ENCODE measurements at places on chromosomes 11 and 22. TPM values are rescaled to one million over a fixed set of nuclear protein-coding genes. Genes with fewer than 3 reads are reported as not detected.

GRCh38 chr22:48650323-48651035 lies 1177.2 kb downstream of the BRD1 start:
- DNase-seq = no peak

DNA sequence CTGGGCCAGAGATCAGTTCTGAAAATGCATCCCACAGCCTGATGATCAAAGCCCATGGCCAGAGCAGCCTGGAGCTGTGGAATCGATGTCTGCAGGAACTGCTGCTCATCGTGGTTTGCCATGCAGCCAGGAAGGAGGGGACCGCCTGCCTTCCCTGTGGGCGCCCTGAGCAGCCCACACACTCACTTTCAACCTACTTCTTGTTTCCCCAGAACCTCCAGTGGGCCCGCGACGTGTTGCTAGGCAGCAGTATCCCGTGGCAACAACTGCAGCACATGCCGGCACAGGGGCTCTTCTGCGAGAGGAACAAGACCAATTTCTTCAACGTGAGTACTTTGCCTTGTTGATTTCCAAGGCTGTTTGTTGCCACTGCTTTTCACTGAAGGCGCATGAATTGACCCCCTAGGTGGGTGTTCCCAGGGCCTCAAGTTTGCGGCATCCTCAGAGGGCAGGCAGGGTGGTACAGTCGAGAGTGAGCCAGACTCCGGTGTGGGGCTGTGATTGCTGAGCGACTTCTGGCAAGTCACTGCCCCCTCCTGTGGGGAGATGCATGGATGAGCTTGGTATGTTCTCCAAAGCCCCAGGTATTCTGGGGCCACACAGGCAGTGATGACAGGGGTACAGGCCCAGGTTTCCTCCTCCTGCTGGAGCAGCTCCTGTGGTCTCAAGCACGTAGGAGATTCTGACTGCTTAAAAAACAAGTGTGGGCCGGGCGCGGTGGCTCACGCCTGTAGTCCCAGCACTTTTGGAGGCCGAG lies 47.0 kb upstream of the SUSD2 start:
- peak; percentile 73 for DNase-seq

DNA sequence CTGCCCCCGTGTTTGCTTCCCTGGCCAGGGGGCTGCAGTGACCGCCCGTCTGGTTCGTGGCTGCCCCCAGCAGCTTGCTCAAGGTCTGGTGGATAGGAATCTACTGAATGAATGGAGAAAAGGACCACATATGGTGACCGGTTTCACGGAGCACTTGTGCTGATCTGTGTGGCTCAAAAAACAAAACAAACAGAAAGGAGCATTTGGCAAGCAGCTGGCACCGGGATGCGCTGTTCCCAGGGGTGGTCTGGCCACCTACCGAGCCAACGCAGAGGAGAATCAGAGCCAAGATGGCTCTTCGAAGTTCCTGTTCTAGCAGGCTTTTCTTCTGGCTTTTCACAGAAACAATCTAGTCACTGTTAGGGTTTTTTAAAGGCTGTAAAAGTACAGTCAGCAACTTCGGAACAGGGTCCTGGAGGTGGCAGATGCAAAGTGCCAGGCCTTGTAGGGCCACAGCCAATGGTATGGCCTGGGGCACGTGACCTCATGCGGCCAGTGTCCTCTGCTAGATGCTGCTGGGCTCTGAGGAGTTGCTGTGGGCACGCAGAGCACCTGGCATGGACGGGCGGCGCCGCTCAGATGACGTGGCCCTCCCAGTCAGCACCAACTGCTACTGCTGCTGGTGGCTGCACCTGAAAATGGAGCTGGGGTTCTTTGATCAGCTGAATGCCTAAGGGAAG lies 27.3 kb upstream of the PACSIN2 start:
- DNase-seq = no peak

- DNase-seq = no peak
Observed at GRCh38 chr11:70618431-70619101, 220.2 kb downstream of the CTTN start.

DNA sequence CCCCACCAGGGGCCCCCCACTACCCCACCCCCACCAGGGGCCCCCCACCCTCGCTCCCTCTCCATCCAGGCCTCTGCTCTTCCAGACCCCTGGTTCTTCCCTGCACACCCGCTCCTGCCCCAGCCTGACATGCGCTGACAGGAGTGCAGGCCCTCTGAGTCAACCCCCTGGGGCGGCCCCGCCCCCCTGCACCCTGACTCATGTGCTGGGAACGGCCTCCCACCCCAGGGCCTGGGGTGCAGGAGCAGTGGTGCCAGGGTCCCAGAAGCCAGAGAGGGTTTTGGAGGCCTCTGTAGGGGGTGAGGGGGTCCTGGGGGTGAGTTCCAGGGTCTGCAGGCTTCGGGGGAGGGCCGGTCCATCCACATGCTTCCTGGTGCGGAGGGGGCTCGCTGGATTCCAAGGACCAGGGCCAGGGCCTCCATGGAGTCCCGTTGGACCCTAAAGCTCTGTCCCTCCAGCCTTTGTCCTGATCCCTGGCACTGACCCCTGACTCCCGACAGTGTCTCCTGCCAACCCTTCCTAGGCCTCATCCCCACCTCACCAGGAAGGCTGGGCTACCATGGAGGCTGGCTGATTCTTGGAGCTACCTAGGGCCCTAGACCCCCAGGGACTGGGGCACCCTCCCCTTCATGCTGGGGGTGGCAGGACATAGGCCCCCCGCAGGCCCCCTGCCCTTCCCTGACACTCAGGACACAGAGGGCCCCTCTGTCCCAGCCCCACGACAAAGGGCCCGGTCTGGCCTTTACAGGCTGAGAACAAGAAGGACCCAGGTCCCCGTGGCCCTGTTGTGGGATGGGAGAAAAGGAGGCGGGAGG lies 583 bp upstream of the PKP3 start:
- no peak for DNase-seq

DNA sequence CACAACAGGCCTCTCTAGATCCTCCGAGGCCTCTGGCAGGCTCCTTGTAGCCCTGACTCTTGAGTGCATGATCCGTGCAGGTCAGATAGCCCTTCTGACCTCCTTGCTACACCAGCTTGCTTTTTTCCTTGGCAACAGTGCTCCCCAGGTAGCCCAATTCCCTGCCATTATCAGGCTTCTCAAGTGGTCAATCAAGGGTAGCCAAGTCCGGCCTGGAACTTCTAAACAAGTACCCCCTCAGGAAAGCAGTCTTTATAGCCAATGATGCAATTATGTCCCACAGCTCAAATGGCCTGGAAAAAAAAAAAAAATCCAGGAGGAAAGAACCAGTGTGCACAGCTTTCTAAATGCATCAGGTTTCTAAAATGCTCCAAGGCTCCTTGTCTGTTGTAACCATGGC lies 59.8 kb downstream of the TENM4 start:
- DNase-seq = no peak

DNA sequence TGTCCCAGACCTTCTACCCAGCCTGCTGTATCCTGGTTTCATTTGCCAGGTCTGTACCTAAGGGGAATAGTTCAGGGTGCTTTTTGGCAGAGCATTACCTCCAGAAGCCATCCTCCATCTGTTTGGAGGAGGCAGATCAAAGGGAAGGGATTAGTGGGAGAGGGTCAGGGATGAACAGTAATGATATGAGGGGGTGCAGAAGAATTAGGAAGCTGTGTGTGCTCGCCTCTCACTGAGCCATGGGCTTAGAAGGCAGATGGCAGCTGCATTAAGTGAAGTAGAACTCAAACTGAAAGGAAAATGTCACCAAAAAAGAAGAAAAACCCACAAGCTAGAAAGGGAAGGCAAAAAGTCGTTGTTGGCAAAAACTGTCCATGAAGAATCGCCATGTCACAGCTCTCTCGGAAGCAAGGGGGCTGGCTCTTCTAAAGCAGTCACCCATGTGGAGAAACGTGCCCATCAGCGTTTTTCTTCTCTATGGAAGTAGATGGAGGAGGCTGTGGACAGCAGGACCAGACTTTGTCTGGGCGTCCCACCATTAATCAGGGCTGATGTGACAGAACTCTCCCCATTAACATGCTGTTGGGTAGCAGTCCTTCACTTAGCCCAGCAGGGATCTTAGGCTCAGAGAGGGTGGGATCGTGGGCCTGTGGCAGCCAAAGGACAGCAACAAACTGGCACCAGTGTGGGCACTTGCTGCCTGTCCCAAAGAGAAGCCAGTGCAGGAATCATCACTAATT lies 46.8 kb downstream of the CEP164 start:
- no peak for DNase-seq

GRCh38 chr11:6323291-6323905 lies 3.1 kb upstream of the CAVIN3 start:
- no peak for DNase-seq

DNA sequence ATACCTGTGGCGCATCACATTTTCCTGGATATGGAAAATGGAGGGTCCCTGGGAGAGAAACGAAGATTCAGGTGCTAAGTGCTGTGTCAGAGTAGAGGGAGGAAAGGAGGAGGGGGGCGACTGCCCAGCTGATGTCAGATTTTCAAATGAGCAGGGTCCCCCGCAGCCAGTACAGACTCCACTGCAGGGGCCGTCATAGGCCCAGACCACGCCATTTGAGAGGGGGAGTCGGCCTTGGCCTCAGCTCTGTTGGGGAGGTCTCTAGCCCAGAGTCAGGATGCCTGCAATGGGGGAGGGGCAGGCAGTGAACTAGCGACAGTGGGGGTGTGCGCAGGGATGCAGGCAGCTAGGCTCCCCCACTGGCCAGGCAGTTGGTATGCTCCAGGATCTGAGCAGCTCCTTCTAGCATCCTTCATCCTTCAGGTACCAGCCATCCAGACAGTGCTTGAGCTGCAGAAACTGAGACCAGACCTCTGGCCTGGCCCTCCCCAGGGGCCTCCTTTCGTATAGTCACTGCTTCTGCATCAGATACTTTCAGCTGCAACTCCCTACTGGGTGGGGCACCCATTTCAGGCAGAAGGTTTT lies at the start of the genes BSCL2 and GNG3:
TSS of gene BSCL2 (minus strand) at position 148 of the 585 bp plus-strand sequence. CDS start 229 bp downstream, outside the sequence.
TSS of gene GNG3 (plus strand) at position 400 of the 585 bp plus-strand sequence. CDS start 620 bp downstream, outside the sequence.
- peak; percentile 30 for DNase-seq

DNA sequence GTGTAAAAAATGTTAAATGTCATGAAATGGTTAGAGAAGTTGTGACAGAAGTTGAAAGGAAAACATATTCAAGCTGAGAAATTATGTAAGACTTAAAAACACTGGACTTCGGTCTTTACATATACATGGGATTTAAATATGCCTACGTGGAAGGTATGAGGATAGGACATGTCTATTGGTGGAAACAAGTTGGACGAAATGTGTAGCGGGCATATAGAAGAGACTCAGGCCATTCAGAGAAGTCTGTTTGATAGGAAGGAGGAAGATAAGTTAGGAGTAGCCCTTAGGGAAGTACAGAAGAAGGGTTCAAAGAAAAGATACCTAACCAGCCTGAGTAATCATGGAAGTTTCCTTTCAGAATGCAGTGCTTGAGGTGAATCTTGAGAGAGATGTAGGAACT lies 14.7 kb downstream of the CADM1 start:
- DNase-seq = no peak

DNA sequence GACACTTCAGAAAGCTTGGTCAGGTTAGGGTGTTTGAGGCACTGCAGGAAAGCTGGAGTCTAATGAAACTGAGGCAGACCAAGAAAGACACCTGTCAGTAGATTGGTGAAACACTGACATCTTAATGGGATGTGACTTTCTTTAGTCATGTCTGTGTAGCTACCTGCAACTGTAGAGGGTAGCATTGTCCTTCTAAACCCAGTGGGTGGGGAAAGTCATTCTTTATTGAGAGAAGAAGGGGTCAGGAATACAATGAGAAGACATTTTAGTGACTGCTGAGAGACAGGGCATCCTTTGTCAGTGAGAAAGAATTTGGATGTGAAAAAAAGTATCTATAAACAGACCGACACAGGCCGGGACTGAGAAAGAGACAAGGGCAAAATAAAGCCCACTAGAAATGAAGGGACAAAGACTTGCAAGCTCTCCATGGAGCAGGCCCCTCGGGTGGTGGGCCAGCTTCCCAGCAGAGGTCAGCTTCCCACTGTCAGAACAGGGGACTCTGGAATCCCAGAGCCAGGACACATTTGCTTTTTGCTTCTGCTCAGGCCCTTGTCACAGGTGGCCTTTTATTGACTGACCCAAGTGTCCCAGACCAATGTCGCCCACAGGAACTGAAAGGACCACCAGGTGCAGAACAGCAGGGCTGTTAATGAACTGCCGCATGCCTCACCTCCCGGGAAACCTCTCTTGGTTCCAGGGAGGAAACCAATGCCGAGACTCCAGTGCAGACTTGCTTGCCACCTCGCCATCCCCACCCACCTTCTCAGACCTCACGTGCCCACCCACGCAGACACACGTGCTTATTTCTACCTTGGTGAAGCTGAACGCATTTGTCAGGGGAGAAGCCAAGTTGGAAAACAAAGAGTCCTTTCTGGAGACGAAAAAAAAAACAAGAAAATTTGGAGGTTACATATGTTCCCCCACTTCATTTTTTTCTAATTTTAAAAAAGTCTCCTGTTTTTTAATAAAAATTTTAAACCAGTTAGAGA lies 212.8 kb downstream of the TENM4 start:
- DNase-seq = no peak

The TMEM223 gene
- total RNA-seq = 7.7 TPM

The POU2F3 gene
- total RNA-seq = not detected

The SLC22A12 gene
- not detected for total RNA-seq

The ART1 gene
- total RNA-seq = not detected

The RFPL1 gene
- total RNA-seq = not detected

The CREBZF gene
- total RNA-seq = 53.3 TPM

The DEPDC7 gene
- total RNA-seq = 2.5 TPM
